Ascending aorta (tissue), 2 donors: ENCODE measurements at places on chromosomes 2 and 18. TPM values are rescaled to one million over a fixed set of nuclear protein-coding genes. Genes with fewer than 3 reads are reported as not detected.

The LIPG gene
- 1.6 TPM for total RNA-seq

The CPSF3 gene
- 5.3 TPM for total RNA-seq

- no peak overlapping the region for H3K27ac ChIP-seq
- H3K4me3 ChIP-seq, result no peak overlapping the region
- no peaks in the 10 kb centered on the region for H3K4me1 ChIP-seq
- no peak for DNase-seq
Observed at GRCh38 chr2:51601706-51602105, 569.8 kb upstream of the NRXN1 start.

- H3K4me1 ChIP-seq, result no peaks in the 10 kb centered on the region
- peaks cover 50% of the 10 kb centered on the region for H3K36me3 ChIP-seq
Observed at GRCh38 chr2:101273056-101273455, 20.4 kb downstream of the CNOT11 start.

DNA sequence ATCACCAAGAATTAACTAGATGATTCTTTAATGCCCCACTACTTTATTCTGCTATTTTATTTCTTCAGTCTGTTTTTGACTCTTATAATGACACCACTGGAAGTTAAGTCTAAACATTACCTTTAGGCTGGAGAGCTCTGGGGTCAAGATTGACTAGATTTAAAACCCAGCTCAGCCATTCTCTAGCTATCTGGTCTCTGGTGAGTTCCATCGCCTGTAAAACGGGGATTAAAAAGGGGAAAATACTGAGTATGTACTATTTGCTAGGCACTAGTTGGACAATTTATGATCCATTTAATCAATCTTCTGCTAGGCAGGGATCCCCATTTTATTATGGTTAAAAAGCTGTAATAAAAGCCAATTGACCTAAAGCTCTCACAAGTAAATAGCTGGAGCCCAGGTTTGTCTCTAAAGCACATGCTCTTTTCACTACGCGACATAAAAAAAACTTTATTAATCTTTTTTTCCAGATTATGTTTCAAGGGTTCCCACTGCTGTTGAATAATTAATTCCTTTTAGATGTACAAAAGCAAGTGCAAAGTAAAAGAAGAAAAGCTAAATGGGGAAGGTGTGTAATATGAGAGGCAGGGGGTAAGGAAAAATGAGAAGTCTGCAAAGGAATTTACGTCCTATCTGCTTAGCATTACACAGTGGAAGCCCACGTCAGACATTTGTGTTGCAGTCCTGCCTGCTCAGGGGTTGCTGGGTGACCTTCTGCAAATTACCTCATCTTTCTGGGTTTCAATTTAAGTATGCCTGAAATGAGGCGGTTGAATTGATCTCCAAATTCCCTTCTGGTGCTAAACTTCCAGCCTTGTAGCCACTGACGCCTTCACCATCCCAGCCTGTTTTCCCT lies 918 bp upstream of the NABP1 start:
- no peaks in the 10 kb centered on the region for H3K36me3 ChIP-seq
- H3K27me3 ChIP-seq, result no peaks in the 10 kb centered on the region
- H3K4me1 ChIP-seq, result peaks cover 4% of the 10 kb centered on the region
- peak overlapping the region; percentile 90 for H3K27ac ChIP-seq
- peak overlapping the region; percentile 55 for H3K4me3 ChIP-seq

DNA sequence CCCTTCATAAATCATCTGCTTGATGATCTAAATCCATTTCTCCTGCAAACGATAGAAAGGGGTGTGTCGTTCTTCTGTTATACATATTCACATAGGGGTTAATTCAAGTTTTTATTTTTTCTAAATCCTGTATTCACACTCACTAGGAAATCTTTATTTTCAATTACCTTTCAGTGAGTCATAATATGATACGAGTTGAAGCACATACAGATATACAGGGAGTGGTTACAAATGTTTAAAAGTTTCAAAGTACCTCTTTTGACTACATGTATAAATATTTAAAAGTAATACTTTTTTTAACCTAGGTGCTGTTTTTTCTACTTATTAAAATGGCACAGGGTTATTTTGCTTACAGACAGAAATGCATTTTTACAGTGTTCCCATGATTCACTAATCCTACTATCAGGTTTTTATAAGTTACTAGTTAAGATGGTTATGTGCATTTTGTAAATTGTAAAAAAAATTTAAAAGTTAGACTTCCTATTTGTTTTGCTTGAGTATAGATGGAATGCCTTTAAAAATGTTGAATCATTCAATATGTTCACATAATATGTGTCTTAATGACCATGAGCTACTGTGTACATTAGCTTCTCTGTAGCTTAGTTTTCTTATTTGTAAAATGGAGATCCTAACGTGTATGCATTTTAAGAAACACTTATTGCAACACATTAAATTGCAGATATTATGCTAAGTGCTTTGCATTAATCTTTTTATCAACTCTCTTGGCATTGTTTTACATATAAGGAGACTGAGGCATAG lies 1378.1 kb downstream of the DSC3 start:
- no peaks in the 10 kb centered on the region for H3K36me3 ChIP-seq
- no peak overlapping the region for H3K4me3 ChIP-seq
- H3K27ac ChIP-seq, result no peak overlapping the region
- no peaks in the 10 kb centered on the region for H3K27me3 ChIP-seq
- no peaks in the 10 kb centered on the region for H3K4me1 ChIP-seq

The POTEC gene
- total RNA-seq, result not detected

The LIMS4 gene
- 21.2 TPM for total RNA-seq

- no peaks in the 10 kb centered on the region for H3K4me1 ChIP-seq
- H3K27ac ChIP-seq, result no peak overlapping the region
- H3K27me3 ChIP-seq, result no peaks in the 10 kb centered on the region
- no peak overlapping the region for H3K4me3 ChIP-seq
- no peaks in the 10 kb centered on the region for H3K36me3 ChIP-seq
Observed at GRCh38 chr18:10500038-10500437, 25.8 kb upstream of the NAPG start.

DNA sequence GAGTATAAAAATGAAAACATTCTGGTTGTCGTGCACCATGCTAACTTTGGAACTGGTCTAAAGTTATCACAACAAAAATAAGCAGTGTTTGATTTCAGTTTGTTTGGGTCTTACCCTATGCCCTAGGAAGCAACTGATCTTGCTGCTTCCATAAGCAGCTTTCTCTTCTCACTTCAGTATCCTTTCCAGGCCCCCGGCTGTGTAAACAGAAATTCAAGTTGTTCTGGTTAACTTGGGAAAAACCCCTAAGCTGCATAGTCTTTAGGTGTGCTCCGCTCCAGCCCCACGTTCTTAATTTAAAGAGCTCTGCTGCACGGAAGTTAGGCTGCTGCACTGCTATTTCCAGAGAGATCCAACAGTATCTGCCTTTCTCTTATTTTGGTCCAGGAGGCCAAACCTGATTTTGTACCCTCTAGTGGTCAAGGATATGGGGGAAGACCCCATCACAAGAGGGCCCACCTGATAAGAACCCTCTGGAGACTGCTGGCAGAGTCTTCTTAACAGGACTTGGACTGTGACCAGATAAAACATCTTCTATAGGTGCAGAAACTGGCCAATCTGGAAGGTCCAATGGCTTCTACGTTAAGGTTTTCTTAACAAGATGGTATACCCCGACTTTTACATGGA lies 69.1 kb downstream of the FEZ2 start:
- no peak for DNase-seq
- H3K4me1 ChIP-seq, result no peaks in the 10 kb centered on the region
- no peaks in the 10 kb centered on the region for H3K27me3 ChIP-seq
- H3K27ac ChIP-seq, result peak overlapping the region; percentile 51
- H3K4me3 ChIP-seq, result no peak overlapping the region

The ZNF521 gene
- 41.6 TPM for total RNA-seq

The FBXO11 gene
- 15.1 TPM for total RNA-seq

DNA sequence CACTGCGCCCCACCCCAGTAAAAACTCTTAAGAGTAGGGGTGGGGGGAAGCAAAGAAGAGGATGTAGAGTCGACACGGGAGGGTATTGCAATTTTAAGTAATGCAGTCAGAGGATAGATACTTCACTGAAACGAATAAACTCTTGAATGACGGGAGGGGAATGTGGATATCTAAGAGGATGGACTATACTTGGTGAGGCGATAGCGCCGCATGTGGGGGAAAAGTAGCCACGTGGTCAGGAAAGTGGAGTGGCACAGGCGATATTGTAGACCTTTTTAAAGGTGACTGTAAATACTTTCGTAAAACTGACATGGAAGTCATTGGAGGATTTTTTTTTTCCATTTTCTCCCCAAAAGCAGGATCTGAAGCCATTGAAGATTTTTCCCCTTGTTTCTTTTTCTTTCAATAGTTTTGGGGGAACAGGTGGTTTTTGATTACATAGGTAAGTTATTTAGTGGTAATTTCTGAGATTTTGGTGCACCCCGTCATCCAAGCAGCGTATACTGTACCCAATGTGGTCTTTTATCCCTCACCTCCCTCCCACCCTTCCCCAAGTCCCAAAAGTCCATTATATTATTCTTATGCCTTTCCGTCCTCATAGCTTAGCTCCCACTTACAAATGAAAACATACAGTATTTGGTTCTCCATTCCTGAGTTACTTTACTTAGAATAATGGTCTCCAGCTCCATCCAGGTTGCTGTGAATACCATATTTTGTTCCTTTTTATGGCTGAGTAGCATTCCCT lies 13.8 kb downstream of the CLK1 start:
- no peak overlapping the region for H3K27ac ChIP-seq
- no peaks in the 10 kb centered on the region for H3K27me3 ChIP-seq
- no peak overlapping the region for H3K4me3 ChIP-seq
- no peaks in the 10 kb centered on the region for H3K4me1 ChIP-seq
- DNase-seq, result no peak
- peaks cover 48% of the 10 kb centered on the region for H3K36me3 ChIP-seq

The ELAC1 gene
- total RNA-seq, result not detected

GRCh38 chr18:79496237-79496977 lies 100.7 kb downstream of the NFATC1 start:
- H3K27me3 ChIP-seq, result no peaks in the 10 kb centered on the region
- no peak overlapping the region for H3K27ac ChIP-seq
- H3K4me1 ChIP-seq, result no peaks in the 10 kb centered on the region
- no peak for DNase-seq
- H3K4me3 ChIP-seq, result no peak overlapping the region
- H3K36me3 ChIP-seq, result peaks cover 7% of the 10 kb centered on the region
